ENCODE measurements at places on chromosomes 7 and 10.

GRCh38 chr10:71597821-71598498, 121.6 kb downstream of the C10orf105 start:
- no peak for DNase-seq

DNA sequence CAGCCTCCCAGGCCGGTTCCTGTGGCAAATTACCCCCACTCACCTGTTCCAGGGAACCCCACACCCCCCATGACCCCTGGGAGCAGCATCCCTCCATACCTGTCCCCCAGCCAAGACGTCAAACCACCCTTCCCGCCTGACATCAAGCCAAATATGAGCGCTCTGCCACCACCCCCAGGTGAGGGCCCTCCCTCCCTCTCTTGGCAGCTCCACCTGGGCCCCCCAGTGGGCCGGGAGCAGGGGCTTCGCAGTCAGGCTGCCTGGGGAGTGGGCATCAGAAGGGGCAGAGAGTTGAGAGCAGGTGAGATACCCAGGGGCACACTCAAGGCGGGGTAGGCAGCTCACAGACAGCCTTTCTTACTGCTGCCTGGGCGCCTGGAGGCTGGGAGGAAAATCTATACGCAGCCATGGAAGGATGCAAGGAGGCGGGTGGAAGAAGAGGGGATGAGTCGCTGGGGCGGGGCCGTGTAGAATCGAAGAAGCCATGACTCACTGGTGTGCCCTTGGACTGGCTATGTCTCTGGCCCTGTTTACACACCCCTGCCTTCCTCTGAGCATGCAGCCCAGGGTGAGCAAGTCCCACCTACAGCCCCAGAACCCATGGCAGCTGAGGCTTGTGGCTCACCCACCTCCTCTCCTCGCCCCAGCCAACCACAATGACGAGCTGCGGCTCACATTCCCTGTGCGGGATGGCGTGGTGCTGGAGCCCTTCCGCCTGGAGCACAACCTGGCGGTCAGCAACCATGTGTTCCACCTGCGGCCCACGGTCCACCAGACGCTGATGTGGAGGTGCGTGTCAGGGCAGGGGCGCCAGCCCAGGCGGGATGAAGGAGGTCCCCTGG, 48.6 kb upstream of the PPIF start:
- DNase-seq = peak; percentile 26

- DNase-seq = no peak
Measured at GRCh38 chr7:55326081-55326835, 38.9 kb upstream of the LANCL2 start.

DNA sequence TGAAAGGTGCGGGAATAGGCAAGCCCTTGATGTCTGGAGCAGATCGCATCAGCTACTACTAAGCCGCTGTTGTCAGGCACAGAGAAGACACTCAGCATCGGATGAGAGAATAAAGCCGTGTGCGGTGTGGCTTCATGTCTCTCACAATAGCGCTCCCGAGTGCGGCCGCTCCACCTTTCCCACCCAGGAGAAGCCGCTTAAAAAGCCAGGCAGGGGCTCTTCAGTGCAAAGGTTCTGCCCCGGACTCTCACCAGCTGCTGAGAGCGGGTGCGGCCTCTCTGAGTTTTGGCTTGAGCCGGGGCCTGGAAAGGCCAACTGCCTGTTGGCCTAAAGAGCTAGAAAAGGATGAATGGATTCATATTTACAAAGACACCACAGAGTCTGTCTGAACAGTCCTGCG, 600.6 kb downstream of the DNAJB6 start:
- no peak for DNase-seq

GRCh38 chr7:32070406-32071360, at the start of gene PDE1C:
TSS of gene PDE1C (minus strand) at chr7:32070407.
- no peak for DNase-seq

DNA sequence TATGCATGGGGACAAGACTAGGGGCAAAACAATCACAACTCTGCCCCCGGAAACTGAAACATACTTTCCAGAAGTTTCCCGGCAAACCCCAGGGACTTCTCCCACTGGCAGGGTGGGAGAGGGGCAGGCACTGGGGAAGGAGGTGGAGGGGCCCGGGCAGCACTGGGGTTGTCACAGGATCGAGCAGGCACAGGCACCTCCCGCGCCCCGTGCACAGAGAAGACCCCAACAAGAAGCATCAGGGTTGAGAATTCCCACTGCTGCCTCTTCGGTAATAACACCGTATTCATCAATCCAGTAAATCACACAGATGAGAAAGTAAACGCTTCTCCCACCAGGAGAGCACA, 490.5 kb downstream of the PTPRN2 start:
- DNase-seq = no peak

- DNase-seq = no peak
Measured at GRCh38 chr10:609868-610545, 79.5 kb downstream of the DIP2C start.
